ENCODE measurements at places on chromosomes 1 and 21.

DNA sequence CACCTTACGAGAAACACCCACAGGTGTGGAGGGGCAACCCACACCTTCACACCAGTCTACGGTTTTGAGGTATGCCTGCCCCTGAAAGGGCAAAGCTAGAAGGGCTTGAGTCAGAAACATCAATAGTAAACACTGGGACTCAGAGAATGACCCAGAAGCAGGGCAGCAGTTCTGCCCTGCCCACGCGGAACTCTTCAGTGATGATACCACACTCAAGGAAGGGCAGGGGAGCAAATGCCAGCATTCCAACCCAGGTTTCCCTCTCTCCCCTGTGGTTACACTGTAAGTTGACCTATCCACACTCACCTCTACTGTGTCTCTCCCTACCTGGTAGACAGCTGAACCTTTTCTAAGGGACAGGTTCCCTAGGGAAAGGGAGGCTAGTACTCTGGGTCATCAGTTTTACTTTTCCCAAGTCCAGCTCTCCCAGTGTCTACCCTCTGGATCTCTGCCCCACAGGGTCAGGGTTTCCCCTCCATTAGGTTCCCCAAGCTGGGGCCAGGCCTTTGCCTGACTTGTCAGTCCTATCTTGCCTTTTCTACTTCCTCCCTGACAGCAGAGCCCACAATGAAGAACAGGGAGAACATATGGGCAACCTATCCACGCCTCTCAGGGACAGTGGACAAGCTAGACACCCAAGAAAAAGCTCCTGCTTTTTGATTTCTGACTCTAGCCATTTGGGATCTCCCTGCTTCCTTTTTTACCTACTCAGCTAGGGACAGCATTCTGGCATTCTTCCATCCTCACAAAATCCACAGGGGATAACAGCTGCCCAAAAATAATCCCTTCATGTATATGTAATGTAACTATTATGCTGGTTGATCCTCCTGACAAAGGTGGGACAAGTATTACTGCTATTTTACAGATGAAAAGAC, 3.0 kb downstream of the F11R start:
- DNase-seq, result no peak

GRCh38 chr1:19398309-19398760, 86.2 kb downstream of the SLC66A1 start:
- no peak for DNase-seq

- DNase-seq, result no peak
Measured at GRCh38 chr1:225483818-225484656, 56.2 kb upstream of the LBR start.

GRCh38 chr1:165564561-165564960, 20.8 kb downstream of the LRRC52 start:
- DNase-seq, result no peak

- DNase-seq, result no peak
Measured at GRCh38 chr1:15476927-15477326, 1.0 kb downstream of the CELA2B start.

DNA sequence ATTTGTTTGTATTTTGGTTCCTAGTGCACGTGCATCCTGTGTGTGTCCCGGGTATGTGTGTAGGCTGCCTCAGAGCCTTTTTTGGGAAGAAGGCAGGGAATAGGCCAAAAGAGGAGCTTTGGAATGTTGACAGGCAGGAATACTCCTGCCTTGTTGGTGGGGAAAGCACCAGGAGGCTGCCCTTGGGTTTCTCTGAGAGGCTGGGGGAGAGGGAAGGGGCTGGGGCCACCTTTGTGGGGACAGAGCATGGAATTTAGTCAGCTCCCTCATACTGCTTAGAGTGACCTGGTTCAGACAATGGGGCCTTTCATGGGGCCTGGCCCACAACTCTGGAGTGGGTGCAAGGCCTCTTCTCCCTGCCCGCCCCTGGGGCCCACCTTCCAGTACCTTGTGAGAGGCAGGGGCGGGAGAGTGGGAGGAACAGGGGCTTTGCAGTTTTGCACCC, 31.3 kb downstream of the ACOT11 start:
- DNase-seq, result no peak

Measured in activated gamma-delta T cell (primary cell).